ENCODE measurements at places on chromosomes 1 and 21.

- DNase-seq, result no peak
These were observed 5.5 kb upstream of the TRAPPC10 start for GRCh38 chr21:44006656-44007055.

GRCh38 chr21:17690078-17690494 lies 77.4 kb upstream of the BTG3 start:
- no peak for DNase-seq

DNA sequence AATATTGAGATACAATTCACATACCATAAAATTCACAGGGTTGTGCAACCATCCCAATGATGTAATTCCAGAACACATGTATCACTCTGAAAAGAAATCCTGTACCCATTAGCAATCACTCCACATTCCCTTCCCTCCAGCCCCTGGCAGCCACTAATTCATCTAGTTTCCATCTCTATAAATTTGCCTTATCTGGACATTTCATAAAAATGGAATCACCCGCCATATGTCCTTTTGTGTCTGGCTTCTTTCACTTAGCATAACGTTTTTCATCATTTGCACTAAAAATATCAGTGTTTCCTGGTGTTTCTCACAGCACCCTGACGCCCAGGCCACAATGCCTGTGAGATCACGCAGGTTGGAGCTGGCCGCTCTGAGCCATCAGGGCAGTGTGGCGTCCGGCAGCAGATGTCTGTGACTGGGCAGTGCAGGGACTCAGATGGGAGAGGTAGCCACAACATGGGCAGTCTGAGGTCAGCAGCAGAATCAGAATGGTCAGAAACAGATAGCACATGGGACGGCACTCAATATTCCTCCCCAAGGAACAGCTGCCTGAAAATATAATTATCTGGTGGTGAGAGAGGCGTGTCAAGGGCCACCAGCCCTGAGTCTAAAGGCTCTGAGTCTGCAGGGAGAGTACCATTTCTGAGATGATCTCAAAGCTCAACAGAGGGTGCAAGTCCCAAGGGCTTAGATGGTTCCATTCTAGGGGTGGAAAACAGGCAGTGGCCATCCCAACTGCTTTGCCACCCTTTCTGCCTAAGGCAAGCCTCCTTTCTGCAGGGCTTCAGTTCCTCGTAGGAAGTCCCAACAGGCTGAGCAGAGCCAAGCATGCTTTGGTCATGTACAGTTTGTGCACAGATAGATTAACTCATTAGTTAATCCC lies 129.4 kb upstream of the EDN2 start:
- DNase-seq, result no peak

GRCh38 chr1:93608187-93609109 lies 73.2 kb downstream of the BCAR3 start:
- no peak for DNase-seq

DNA sequence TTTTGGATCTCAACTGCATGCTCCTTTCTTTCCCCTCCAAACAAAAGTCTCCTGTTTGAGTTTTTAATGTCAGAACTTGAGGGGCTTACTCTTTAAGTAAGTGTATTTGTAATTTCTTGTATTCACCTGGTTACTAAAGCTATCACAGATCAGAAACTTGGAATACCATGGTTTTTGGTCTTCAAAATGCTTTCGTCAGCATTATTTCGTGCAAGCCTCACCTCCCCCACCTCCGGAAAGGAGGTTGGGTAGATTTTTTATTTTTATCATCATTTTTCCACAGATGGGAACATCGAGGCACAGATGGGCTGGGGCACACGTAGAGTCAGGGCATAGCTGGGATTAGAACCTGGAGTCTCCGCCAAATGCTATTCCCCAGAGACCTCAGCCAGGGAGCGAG lies 100.7 kb downstream of the IER5 start:
- DNase-seq, result no peak

DNA sequence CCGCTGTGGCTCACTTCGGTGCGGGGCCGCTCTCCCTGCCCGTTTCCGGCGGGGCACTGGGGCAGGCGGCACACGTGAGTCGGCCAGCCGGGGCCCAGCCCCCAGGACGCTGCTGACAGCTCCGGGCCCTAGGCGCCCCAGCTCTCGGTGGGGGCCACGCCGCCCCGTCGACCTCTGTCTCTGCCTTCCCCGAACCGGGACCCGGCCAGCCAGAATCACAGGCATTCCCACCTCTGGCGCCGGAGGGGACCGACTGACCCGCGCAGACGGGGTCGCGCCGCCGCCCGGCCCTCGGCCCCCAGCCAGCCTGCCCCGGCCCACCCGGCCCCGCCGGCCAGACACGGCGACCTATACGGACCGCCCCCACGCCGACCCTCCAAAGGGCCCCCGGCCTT lies 755 bp downstream of the SCMH1 start:
- peak; percentile 58 for DNase-seq

DNA sequence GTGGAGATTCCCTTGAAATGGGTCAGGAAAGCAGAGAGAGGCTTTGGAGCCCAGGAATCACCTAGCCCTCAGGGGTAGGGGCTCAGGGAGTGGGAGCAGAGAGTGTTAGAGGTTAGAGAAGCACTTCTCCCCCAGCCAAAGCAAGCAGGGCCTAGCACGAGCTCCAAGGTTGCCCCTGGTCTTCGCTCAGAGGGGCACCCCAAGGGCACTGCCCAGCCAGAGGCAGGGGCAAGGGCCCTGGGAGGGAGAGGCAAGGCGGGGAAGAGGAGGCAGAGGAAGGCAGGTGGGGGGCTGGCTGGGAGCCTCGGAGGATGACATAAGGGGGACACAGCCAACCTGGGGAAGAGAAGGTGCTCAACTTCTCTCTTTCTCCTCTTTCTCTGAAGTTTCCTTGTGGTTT lies 71.9 kb downstream of the CASZ1 start:
- DNase-seq, result no peak
